ENCODE measurements at places on chromosomes 5 and 9.
A peak's percentile ranks its signal among the peaks of the same experiment; 100 is the strongest.

- no peak for DNase-seq
These were observed 114.9 kb upstream of the SLC25A48 start for GRCh38 chr5:135719428-135720063.

- DNase-seq: no peak
These were observed 7.7 kb upstream of the HAVCR2 start for GRCh38 chr5:157116483-157116954.

- no peak for DNase-seq
These were observed 49.9 kb upstream of the SNCAIP start for GRCh38 chr5:122262103-122262502.

DNA sequence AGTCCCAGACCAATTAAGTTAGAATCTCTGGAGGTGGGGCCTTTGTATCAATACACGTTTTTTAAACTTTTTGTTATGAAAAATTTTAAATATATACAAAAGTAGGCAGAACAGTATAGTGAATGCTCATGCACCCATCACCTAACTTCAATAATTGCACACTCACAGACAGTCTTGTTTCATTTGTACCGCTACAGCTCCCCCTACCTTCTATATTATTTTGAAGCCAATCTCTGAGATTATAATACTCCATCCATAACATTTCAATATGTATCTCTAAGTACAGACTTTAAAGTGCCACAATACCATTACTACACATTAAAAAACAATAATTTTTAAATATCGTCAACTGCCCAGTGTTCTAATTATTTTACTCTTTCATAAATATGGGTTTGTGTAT, 32.9 kb downstream of the ISL1 start:
- DNase-seq: no peak

DNA sequence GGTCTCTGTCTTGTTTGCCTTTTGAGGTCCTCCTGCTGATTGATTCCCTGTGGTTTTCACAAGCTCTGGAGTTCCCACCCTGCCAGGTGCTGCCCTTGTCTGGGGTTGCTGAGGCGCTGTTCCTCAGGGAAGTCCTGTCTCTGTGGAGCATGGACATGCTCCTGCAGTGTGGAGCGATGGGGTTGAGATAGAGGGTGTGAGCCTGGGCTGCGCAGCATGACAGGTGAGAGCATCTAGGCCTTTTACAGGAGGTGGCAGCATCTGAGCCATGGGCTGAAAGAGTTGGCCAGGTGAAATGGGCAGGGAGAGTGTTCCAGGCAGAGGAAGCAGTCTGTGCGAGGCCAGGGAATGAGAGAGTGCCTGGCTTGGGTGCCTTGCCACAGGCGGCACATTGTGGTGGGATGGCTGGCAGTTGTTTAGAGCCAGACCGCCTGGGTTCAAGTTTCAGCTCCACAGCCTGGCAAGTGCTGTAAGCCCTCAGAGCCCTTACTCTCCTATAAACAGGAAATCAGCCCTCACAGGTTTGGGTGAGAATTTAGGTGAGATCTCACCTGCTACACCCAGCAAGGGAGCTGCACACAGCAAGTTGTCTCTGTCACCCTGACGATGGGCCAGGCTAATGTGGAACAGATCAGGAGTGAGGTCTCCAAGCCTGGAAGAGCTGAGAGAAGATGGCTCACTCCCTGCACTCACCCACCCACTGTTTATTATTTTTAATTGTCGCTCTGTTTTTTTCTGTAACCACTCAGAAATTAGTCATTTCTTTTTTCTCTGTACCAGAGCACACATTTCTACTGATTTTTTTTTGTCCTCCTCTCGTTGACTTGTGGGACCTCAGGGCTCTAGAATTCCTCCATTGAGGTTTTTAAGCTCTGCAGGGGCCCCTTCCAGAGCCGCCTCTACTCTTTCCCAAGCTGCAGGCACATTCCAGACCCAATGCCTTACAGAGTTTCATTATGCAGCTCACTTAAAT, 19.6 kb downstream of the TCOF1 start:
- no peak for DNase-seq

DNA sequence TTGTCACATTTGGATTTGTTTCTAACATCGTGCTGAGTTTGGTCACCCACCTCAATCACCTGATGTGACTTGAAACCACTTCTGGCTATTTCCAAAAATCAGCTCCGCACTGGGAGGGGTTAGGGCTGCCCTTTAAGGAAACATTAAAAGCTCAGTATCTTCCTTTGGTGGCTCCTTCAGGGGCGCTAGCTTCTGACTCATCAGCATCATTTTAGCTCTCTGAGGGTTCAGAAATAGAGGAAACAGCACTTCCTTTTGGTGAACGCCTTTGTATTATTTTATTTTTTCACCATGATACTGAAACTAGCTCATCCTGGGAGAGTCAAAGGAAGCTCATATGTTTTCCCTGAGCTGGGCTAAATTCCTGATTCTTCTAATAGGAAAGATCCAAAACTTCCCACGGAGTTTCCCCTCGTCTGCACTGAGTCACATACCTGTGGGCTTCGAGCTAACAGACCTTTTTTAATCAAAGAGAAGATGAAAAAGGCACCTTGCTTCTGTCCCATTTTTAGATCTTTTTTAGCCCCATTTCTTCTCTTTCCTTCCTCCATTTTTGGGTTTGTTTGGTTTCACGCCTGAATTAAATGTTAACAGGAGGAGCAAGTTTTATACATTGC, 48.2 kb downstream of the ROPN1L start:
- peak; percentile 27 for DNase-seq

DNA sequence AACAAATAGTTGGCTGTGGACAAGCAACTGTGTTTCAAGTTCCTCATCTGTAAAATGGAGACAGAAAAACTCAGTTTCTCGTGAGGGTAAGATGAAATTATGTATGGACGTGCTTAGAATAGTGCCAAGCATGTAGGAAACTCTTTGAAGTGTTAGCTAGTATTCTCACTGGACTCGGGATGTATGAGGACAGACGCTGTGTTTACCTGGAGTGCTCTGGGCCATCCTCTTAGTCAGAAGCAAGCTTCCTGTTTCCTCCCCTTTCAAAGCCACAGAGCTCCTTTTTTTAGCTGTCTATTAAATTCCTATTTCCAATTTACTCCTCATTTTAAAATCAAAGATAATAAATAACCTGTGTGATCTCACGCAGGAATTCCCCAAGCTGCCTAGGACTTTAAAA, 23.8 kb upstream of the IQGAP2 start:
- DNase-seq: no peak

DNA sequence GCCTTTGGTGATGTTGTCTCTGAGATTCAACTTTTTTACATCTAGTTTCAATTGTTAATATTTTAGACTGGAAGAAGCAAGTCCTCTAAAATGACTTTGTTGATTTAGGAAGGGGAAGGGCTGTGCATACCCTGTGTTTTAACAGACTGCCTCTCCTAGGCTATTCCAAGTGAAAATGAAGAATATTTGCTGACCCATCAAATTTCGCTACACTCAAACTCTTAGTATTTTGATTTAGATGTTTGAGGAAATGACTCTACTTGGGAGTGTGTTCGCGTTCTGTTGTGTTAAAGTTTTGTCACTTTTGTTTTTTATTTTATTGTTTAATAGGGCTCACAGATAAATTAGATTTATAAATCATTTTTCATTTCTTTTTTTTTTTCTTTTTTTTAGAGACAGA, 3.6 kb downstream of the MARVELD2 start:
- DNase-seq: no peak

DNA sequence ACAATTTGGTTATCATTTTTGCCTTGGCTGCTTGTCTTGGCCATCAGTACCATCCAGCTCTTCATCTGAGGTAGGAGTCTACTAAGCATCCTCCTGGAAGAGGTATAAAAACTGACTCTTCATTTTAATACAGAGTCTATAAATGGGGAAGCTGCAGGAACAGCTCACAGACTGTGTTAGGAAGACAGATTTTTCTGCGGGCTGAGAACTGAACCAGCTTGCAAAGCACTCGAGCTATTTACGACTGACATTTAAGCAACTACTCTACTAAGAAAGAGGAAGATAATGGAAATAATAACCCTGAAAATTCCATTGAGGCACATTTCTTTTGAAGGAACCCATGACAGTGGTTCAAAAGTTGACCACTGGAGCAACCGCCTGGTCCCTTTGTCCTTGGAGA, 314.5 kb upstream of the RFX3 start:
- DNase-seq: no peak

GRCh38 chr5:138234651-138235050, 21.5 kb upstream of the CDC23 start:
- no peak for DNase-seq

DNA sequence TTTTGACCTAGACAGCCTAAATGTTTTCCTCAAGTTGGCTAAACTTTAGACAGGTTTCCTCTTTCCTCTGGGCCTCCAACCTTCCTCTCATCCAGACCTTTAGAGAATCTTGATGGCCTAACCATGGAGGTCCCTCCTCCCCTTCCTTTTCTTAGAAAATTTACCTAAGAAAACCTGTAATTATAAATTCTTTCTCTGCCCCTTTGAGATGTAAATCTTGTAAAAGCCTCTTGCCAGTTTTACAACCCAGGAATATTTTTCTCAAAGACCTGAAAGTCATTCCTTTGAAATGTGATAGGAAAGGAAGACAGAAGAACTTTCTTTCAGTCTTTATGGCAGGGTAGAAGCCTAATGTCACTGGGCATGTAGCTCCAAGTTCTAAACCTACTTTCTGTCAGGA, 1752.6 kb upstream of the C9orf72 start:
- no peak for DNase-seq

GRCh38 chr9:99035313-99035712, 69.6 kb upstream of the TGFBR1 start:
- no peak for DNase-seq

DNA sequence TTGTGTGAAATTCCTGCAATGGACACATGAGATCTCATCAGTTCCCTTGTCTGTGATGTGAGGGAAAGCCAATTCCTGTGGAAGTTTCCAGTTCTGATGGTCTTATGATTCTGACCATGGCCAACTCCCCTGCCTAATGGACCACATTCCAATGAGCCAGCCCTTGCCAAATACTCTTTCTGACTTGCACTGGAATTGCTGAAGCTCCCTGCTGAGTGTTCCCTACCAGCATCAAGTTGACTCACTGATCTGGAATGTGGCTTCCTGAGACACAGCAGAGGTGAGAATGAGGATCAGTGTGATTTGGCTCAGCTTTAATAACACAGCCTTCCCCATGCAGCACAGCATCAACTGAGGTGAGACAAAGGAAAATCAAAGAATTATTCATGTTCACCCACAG, 427.8 kb downstream of the KDM4C start:
- DNase-seq: no peak

GRCh38 chr9:69090946-69091345, 55.4 kb downstream of the FXN start:
- DNase-seq: no peak

GRCh38 chr9:79240774-79241173, 331.0 kb upstream of the TLE4 start:
- no peak for DNase-seq

- DNase-seq: no peak
These were observed 46.6 kb upstream of the SLC12A2 start for GRCh38 chr5:128036950-128037349.

GRCh38 chr9:110157823-110158664, 49.9 kb downstream of the C9orf152 start:
- DNase-seq: no peak

- no peak for DNase-seq
These were observed 61.9 kb upstream of the GHR start for GRCh38 chr5:42361315-42361688.

GRCh38 chr5:135822959-135823358, 11.5 kb upstream of the SLC25A48 start:
- DNase-seq: no peak

DNA sequence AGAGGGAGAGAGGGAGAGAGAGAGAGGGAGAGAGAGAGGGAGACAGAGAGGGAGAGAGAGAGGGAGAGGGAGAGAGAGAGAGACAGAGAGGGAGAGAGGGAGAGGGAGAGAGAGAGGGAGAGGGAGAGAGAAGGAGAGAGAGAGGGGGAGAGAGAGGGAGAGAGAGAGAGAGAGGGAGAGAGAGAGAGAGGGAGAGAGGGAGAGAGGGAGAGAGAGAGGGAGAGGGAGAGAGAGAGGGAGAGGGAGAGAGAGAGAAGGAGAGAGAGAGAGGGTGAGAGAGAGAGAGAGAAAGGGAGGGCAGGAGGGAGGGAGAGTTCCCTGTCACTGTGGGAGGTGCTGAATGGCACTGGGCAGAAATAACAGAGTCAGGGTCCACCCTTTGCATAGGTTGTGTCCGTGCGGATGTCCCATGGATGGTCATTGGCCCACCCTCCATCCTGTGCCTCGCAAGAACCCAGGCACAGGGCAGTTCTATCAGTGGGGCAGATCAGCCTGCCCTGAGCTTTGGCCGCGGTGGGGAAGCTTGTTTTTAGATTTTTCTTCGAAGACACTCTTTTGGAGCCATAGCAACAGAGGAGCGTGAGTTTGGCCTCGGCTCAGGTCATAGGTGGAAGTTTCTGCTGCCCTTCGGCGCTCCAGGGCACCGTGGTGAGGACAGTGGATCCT, 30.1 kb downstream of the ADAMTSL2 start:
- DNase-seq: no peak

DNA sequence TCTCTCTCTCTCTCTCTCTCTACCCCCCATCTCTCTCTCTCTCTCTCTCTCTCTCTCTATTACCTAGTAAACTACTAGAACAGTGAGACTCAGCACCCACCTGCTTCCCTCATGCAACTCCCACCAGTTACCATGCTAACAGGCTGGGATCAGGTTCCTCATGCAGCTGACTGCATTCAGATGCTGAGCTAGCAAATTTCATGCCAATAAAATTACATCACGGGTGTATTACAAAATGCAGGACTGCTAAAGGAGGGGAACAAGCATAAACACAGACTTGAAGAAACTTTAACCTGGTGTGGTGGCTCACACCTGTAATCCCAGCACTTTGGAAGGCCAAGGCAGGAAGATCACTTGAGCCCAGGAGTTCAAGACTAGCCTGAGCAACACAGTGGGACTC, 76.0 kb downstream of the CEMIP2 start:
- no peak for DNase-seq

GRCh38 chr9:136974817-136975535, 2.3 kb upstream of the PTGDS start:
- peak; percentile 28 for DNase-seq

DNA sequence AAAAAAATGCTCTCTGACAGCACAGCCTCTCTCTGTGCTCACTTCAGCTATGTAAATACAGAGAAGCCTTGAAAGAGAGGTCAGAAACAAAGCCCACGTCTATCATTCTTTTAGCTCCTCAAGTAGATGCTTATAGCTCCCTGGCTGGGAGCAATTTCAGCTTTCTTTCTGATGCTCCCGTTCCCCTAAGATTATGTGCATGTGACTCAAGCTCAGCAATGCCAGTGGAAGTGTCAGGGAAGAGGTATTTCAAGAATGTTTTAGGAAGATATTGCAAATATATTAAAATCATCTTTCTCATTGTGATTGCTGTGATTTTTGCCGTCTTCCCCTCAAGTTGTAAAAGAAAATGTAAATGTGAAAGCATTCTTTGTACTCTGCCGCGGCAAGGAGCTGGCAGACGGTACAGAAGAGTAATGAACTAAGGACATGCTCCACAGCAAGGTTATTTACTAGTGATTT, 1353.7 kb upstream of the ACO1 start:
- no peak for DNase-seq

DNA sequence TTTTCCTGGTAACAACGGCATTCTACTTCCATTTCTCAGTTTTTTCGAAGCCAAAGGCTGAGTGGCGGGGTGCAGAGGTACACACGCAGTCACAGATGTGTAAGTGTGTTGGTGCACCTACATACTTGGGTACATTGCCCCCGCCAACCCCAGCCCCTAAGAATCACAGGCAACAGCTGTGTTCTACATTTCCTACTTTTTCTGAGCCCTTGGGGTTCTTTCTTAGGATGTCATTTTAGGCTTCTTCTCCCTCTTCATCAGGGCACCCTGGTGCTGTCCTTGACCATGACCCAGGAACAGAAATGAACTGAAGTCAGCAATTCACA, 104.8 kb downstream of the PAX5 start:
- no peak for DNase-seq

Measured in CD4-positive, alpha-beta T cell treated with Interferon alpha-2 for 1 hour (primary cell).